ENCODE measurements at places on chromosomes 11 and 22. TPM values are rescaled to one million over a fixed set of nuclear protein-coding genes. Genes with fewer than 3 reads are reported as not detected.

DNA sequence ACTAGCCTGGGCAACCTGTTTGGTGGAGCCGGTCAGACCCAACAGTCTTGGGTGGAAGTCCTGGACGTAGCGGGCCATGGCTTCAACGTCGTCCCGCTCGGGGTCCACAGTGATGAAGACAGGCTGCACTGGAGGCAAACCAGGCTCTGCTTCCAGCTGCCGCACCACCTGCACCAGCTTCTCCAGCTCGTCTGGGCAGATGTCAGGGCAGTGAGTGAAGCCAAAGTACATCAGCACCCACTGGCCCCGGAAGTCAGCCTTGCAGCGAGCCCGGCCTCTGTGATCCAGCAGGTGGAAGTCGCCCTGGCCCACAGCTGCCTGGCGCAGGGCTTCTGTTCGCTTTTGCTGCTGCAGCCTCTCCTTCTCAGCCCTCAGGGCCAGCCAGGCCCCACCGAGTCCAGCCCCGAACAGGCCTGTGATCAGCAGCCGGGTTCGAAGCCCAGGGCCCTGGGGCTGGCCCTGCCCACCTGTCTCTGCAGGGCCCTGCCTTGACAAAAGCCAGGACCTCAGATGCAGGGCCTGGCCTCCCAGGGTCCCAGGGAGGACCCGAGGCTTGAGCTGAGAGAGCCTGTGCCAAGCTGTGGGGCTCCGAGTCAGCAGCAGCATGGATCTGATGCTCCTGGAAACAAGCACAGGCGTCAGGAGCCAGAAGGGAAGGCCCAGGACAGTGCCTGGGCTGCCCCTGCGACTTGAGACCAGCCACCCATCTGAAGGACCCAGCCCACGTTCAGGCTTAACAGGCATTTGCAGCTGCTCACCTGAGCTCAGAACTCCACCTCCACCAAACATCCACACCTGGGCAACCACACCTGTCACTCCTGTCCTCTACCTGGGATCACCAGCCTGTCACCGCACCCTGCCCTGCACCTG lies 1.4 kb downstream of the SCO2 start:
- no peak for DNase-seq

APOA4 gene
- total RNA-seq: not detected

UPK3A gene
- total RNA-seq: not detected

- no peak for DNase-seq
Measured at GRCh38 chr11:61138935-61139334, 22.3 kb downstream of the VPS37C start.

GRCh38 chr22:19082101-19082500 lies 40.1 kb downstream of the DGCR2 start:
- no peak for DNase-seq

- DNase-seq: peak; percentile 90
Measured at GRCh38 chr11:66981976-66982578, 7.0 kb downstream of the C11orf86 start.

TTC36 gene
- total RNA-seq: 1.4 TPM

OR1S1 gene
- not detected for total RNA-seq

DNA sequence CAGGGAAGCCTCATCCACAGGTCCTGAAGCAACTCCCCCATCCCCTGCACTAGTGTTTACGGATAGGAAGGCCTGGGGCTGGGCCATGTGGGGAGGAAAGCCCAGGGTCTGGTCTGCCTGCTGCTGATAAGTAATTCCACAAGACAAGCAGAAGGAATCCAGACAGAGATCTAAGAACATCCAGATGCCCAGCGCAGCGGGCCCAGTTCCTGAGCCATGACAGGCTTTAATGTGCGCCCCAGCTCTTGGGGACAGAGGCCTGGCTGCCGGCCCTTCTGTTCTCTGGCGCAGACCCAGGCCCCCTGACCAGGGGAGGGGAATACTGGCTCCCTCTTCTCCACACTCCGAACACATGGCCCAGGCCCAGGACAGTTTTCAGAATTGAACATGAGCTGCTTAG lies 28.8 kb upstream of the ETS1 start:
- no peak for DNase-seq

TMEM121B gene
- total RNA-seq: not detected

GRCh38 chr11:121591405-121592033 lies 138.8 kb upstream of the SORL1-AS1 start:
- DNase-seq: peak; percentile 60

DNA sequence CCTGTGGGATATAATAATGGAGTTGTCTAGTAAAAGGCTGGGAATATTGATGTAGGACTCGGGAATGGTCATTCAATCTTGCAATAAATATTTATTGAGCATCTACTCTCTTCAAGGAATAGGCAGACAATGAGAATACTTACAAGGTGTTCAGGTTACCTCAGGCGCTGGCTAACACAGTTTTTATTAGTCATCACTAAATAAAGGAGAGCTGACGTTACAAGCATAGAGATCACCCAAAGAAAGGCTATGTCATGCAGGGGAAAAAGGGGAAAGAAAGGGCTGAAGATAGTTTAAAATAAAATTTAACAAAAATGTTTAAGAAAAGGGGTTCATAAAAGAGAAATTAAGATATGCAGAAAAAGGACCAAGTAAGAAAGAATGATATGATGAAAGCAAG lies 15.8 kb upstream of the CTSC start:
- no peak for DNase-seq

MRGPRX4 gene
- not detected for total RNA-seq

DDX10 gene
- total RNA-seq: 13.2 TPM

GRCh38 chr11:8744423-8744822 lies 61.8 kb downstream of the RPL27A start:
- DNase-seq: peak; percentile 79

- no peak for DNase-seq
Measured at GRCh38 chr11:74476536-74476935, 9.2 kb upstream of the KCNE3 start.

GRCh38 chr11:96267496-96268032 lies 75.4 kb downstream of the MAML2 start:
- peak; percentile 84 for DNase-seq

DNA sequence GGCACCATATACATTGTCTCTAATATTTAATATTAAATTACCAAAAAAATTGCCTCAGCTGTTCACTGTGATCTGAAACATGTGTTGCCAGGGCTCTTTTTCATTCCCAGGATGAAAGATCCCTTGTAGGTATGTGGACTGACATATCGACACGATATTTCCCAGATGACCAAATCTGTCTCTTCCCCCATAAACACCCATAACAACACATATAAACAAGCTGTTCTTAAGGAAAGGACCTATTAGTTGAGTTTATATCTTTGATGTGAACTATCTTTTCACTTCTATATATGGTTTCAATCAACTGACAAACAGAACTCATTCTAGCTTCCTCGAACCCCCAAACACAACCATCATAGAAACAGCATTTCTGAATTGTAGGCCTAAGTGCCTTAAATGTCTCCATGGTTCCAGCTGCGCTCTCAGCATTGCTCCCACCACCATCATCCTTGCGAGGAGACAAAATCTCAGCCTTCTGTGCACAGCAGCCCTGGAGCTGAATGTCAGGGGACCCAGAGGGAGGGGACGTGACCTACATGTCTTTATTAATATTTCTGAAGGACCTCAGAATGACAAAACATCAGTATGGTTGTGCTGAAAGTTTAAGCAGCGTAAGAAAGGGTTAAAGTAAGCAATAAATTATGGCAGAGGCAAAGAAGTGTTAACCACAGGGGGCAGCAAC lies 67.0 kb downstream of the ETS1 start:
- no peak for DNase-seq

DNA sequence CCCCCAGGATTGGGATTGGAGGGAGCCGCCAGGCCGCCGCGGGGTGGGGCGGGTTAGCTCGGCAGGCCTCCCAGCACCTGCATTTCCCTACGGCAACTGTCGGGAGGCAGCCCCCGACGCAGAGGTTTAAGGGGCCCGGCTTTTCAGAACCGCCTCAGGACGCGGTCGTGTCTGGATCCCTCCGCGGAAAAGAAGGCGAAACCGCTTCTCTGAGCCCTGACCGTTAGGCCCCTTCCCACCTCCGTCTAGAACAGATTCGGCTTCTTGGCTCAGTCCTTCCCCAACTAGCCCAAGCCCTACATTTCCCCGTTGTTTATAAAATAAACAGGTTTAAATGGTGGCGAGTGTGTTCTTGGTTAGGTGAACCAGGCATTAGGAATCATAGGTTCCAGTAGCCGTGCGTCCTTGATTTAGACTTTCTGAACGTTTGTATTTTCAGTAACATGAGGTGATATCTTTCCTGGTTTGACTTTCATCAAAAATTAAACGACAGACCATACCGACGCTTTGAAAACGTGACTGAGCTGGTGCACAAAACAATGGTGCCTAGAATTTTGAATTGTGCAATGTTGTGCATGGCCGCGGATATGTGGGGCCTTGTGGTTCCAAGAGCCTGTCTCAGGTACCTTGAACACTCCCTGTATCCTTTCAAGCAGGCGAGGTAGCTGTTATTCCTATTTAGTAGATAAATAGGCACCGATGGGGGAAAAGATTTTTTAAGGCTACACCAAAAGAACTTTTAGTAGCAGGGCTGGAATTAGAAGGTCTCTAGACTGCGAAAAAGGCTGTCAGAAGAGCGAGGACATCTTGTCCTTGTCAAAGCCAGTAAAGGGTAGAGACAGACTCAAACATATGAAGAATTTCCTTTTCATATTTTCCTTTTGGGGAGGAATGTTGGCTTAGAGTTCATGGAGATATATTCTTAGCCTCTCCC lies 1.2 kb upstream of the HSPA8 start:
- DNase-seq: peak; percentile 72

DNA sequence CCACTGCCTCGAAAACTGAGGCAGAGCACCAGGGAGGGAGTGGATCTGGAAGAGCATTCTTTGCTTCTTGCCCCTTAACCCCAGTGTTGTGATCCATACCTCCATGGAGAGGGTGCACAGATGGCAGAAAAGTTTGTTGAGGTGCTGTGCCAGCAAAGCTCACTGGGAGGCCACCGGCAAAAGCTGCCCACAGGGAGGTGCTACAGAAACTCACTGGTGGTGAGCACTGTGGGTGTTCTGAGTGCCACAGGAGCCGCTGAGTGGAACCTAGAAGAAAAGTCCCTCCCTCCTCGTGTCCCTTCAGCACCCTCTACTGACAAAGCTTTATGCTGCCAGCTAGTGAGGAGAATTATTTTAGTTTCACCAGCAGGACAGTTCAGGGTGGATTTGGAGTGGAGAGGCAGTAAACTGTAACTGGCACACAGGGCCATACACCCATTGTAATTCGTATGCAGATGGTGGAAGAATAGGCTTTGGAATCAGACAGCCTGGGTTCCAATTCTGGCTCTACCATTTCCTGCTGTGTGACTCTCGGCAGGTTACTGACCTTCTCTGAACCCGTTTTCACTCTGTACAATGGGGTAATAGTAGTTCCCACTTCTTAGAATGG lies 84.6 kb downstream of the SWAP70 start:
- DNase-seq: peak; percentile 88

- peak; percentile 28 for DNase-seq
Measured at GRCh38 chr22:47333625-47334024, 571.2 kb downstream of the TBC1D22A start.

GRCh38 chr11:18802381-18803257 lies 11.0 kb upstream of the PTPN5 start:
- DNase-seq: peak; percentile 72

YPEL1 gene
- total RNA-seq: 1.0 TPM

CD6 gene
- total RNA-seq: not detected

Data from renal cortical epithelial cell (primary cell).